ENCODE measurements at places on chromosomes 2 and 18.

DNA sequence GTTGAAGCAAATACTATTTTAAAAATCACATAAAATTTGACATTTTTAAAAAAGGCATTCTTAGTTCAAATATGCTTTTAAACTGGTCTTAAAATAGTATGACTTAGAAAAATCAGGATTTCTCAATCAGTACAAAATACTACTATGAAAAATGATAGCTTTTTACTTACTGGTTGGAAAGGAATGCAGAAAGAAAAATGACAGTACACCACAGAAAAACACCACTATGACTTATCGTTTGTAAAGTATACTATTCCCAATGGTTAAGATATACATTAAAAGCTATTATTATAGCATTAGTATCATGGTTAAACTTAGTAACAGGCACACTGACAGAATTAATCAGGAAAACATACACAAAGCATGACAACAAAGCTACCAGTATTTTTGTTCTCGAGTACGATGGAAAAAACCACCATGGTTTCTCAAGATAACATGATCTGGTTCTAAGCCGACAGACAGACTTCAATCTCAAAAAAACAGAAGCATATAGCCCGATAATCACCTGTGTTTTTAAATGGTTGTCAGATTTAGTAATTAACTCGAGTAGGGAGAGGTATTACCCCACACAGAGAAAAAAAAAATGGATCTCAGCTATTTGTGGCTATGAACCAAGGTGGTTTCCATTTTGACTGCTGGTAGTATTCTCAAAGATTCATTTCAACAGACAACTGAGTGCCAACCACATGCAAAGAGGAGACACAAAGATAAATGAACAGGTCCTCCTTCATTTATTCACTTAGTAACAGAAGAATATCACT, 39.1 kb downstream of the CUL3 start:
- no peak for DNase-seq

GRCh38 chr2:10337449-10338269, 35.0 kb downstream of the HPCAL1 start:
- no peak for DNase-seq

DNA sequence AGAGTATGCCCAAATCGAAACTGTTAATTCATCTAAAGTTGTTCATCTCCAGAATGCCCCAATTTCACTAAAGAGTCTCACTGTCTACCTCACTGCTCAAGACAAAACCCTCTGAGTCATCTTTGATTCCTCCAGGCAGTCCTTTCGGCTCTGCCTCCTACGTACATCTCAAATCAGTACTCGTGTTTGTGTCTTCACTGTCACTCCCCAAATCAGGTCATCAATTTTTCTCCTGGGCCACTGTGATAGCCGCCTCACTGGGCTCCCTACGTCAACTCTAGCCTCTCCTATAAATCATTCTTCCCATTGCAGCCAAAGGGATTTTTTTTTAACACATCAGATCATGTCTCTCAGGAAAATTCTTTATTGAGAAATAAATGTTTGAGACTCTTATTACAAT, 42.1 kb upstream of the TTC39C start:
- DNase-seq = no peak

DNA sequence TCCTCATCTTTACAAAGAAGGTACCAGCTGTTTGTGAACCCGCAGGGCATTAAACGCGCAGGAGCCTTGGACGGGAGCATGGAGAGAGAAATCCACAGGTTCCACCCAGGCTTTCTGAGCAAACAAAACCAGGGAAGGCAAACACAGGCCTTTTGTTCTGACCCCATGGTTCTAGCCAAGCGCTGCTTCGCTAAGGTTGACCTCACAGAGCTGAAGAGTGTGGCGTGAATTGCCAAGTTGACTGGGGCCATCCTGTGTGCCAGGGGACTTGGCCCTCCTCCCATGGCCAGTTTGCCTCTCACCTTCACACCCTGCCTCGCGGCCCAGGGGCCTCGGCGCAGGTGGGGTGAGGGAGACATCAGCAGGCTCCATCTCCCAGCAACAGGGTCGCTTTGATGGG, 74.1 kb downstream of the VAPA start:
- DNase-seq = peak; percentile 20

DNA sequence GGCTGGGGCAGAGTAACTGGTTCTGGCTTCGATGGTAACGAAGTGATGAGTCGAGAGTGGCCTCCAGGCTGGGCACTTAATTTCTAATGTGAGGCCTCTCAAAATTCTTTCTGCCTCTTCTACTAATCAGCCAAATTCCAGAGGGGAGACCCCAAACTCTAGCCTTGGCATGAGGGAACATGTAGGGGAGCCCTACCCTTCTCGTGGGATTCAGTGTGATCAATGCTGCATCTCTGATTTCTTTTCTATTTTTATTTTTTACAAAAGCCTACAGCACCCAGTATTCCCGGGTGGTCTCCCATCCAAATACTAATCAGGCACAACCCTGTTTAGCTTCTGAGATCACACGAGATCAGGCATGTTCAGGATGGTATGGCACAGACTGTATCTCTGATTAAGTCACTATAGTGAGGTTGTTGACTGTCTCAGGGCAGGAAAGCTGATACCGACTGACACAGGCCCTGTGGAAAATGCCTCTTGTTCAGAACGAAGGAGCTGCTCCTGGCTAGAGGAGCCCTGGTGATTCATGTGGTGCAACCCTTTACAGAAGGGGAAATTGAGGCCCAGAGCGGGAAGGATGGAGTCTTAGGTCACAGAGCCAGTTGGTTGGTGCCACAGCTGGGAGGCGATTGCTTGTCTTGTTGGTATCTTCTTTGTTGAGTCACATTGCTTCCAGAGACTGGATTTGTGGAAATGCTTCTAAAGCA, 126.3 kb upstream of the HS6ST1 start:
- no peak for DNase-seq
